ENCODE measurements at places on chromosomes 16 and 17. TPM values are rescaled to one million over a fixed set of nuclear protein-coding genes. Genes with fewer than 3 reads are reported as not detected.
A peak's percentile ranks its signal among the peaks of the same experiment; 100 is the strongest.

DNA sequence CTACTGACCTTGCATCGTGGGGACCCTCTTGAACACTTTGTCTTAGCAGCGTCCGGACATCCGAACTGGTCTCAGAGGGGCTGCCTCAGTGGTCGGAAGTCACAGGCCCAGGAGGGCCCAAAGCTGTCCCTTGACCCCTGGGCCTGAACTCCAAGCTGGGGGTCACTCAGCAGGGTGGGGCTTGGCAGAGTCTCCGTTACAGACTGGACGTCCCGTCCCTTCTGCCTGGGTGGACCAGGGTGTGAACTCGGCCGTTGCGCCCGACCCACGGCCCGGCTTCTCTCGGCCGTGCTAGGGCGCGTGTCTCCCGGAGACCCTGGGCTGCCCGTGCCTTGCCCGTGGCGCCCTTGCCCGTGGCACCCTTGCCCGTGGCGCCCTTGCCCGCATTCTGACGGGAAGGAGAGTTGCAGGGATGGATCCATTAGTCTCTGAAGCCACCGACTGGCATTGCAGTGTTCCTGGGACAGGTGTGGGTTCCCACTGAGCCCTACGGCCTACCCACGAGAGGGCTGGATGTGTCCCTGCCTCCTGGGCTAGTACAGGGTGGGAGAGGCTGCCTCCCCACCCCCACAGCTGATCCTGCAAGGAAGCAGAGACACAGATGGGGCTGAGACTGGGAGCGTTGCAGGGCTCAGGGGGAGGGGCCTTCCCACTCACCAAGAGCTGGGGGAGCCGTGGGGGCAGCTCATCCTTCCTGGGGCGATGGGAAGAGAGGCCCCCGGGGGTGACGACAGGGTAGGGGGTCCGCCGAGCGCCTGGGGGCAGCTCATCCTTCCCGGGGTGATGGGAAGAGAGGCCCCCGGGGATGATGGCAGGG, 4.9 kb downstream of the CACNA1H start:
- no peak for DNase-seq
- no peaks in the 10 kb centered on the region for H3K4me1 ChIP-seq
- peaks cover 16% of the 10 kb centered on the region for H3K27me3 ChIP-seq
- no peak overlapping the region for H3K27ac ChIP-seq

DNA sequence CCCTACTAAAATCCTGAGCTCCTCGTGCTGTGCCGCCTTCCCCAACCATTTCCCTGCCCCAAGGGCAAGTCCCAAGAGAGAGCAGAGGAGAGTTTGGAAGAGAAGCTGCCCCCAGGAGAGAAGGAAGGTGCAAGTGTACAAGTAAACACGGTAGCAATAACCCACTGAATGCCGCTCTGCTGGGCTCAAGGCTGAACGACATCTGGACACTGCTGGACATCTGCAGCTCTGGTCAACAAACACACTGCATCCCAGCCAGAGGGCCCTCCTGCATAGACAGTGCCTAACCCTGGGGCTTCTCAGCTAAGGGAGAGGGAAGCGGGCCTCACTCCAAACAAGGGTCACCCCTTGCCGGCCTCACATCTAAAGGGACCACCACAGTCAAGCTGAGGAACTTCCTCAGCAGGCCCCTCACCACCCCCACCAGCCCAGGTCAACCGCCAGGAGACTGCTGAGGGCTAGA, 12.7 kb downstream of the JUP start:
- no peaks in the 10 kb centered on the region for H3K4me1 ChIP-seq
- no peak overlapping the region for H3K27ac ChIP-seq
- no peak for DNase-seq
- no peaks in the 10 kb centered on the region for H3K36me3 ChIP-seq
- H3K27me3 ChIP-seq, result no peaks in the 10 kb centered on the region
- no peak overlapping the region for H3K4me3 ChIP-seq

PGAP6 gene
- total RNA-seq, result 24.8 TPM

DNA sequence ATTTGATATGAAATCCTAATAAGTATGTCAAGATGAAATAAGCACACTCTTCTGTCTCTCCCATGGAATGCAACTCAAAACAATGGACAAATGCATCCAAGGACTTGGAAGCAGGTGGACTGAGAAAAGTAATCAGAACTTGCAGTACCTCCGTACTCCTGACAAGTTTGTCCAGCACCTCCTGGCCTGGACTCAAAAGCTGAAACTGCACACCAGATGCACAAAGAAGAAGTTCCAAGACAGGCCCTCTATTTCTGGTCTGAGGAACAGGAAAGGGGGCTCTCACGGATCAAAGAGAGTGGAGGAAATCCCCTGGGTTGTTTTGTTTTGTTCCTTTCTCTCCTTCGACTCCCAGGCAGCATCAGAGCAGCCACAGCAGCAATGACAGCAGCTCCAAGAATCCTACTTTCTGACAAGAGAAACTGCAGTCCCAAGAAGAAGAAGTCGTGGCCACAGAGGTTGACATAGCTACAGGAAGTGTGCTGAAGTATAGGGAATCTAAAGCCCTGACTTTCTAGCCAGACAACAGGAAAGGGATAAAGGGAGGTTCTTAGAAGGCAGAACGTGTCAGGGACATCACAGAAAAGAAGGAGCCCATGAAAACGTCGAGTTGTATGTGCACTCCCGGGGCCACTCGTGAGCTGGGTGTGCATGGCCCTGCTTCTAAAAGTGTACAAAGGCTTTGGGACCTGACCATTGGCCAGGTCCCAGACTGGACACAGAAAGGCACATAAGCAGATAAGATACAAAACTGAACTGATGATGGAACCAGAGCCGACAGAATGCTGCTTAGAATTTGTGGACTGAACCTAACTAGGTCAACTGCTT, 29.3 kb downstream of the AKAP10 start:
- peaks cover 50% of the 10 kb centered on the region for H3K4me1 ChIP-seq
- DNase-seq, result no peak
- peak overlapping the region; percentile 50 for H3K27ac ChIP-seq

GRCh38 chr16:76123966-76124365, 153.2 kb upstream of the CNTNAP4 start:
- H3K4me3 ChIP-seq, result no peak overlapping the region
- DNase-seq, result no peak
- H3K27me3 ChIP-seq, result no peaks in the 10 kb centered on the region
- no peak overlapping the region for H3K27ac ChIP-seq
- no peaks in the 10 kb centered on the region for H3K4me1 ChIP-seq
- no peaks in the 10 kb centered on the region for H3K36me3 ChIP-seq

- H3K27me3 ChIP-seq, result peaks cover 15% of the 10 kb centered on the region
- H3K4me1 ChIP-seq, result peaks cover 9% of the 10 kb centered on the region
- DNase-seq, result peak; percentile 65
- no peak overlapping the region for H3K27ac ChIP-seq
- H3K4me3 ChIP-seq, result no peak overlapping the region
- no peaks in the 10 kb centered on the region for H3K36me3 ChIP-seq
Observed at GRCh38 chr16:86038926-86039310, 140.0 kb downstream of the IRF8 start.

- no peak for DNase-seq
- H3K4me3 ChIP-seq, result no peak overlapping the region
- H3K27me3 ChIP-seq, result no peaks in the 10 kb centered on the region
Observed at GRCh38 chr16:57957673-57958392, 13.1 kb downstream of the CNGB1 start.

DNA sequence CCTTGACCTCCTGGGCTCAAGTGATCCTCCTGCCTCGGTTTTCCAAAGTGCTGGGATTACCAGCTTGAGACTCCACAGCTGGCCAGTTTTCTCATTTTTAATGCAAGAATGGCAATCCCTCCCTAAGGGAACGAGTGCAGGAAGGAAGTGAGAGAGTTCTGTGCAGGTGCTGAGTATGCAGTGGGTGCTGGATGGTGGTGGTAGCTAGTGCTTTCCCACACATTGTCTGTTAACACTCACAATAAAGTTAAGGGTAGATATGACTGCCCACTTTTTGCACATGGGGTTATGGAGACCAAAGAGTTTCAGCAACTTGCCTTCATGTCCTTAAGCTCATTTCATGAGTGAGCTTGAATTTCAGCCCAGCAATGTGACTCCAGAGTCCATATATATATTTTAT, 18.5 kb downstream of the RGS9 start:
- no peaks in the 10 kb centered on the region for H3K36me3 ChIP-seq
- H3K4me3 ChIP-seq, result no peak overlapping the region
- peaks cover 15% of the 10 kb centered on the region for H3K4me1 ChIP-seq
- H3K27ac ChIP-seq, result no peak overlapping the region

GPR139 gene
- not detected for total RNA-seq

All from activated CD8-positive, alpha-beta T cell treated with anti-CD3 and anti-CD28 coated beads for 36 hours (primary cell).